ENCODE measurements at places on chromosomes 4 and X.

- DNase-seq: no peak
Measured at GRCh38 chr4:48739560-48740019, 40.5 kb downstream of the FRYL start.

- no peak for DNase-seq
Measured at GRCh38 chrX:32520789-32521188, 690.6 kb downstream of the DMD start.

DNA sequence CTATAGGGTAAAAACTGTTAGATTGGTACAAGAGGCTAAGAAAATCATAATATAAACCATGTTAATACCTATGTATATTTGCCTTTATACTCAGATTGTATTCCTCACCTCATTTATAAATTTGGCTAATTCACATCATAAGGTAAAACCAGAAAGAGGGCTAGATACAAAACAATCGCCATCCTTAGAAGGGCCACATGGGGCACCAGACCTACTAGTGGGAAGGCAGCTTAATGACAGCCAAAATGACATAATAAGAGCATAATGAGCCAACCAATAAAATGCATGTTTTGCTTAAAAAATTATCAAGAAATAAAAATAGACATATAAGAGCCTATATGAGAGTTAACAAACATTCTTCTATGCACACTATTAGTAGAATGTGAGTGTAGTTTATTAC, 107.3 kb upstream of the PRDX4 start:
- no peak for DNase-seq

GRCh38 chrX:42809569-42809968, 31.6 kb upstream of the PPP1R2C start:
- DNase-seq: no peak

DNA sequence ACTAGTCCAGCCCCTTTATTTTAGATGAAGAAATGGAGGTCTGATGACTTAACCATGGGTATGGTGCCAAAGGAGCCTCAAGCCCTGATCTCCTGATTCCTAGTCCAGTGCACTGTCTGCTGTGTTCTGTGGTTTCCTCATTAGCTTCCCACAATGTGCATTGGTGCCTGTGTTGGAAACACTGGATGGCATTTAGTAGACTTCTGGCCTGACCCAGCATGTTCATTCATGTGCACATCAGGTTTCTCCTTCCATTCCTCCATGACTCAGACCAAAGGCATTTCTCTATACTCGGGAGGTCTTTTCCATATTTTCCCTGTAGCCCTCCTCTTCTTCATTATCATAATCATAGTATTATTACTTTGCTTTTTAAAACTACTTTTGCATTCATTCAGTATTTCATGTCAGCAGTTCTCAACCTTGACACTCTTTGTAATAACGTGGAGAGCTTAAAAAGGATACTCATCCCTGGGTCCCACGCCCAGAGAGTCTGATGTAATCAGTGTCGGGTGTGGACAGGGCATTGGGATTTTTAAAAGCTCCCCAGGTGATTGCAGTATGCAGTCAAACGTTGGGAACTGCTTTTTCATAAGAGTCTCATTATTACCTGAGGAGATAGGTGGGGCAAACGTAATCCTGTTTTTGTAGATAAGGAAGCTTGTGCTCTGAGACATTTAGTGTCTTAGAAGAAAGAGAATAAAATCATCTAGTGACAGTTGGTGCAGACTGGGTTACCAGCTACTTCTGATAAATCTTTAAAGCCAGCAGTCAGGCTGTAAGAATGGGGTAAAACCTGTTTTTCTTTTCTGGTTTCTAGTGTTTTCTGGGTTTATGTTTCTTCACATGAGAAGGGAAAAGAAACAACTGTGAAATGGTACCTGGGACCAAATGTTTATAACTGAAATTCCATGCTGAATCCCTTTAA, 40.9 kb upstream of the XK start:
- no peak for DNase-seq

DNA sequence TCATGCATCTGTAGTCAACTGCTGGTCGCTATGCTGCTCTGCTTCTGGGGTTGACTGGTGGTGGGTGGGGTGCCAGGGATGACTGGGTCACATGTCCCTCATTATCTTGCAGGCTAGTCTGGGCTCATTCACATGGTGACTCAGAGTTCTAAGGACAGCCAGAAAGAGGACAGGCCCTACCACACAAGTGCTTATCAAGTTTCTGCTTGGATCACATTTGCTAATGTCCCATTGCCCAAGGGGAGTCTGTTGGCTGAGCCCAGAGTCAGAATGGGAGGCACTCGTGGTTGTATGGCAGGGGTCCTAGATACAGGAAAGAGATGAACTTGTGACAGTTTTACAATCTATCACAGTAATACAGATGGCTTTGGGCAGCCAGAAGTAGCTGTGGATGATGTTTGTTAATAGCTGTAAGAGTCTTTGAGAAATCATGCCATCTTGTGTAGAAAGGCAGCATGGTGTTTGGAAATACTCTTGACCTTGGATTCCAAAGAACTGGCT, 221.3 kb downstream of the GPAT3 start:
- DNase-seq: no peak

GRCh38 chr4:148503681-148504080, 61.5 kb upstream of the NR3C2 start:
- no peak for DNase-seq

- DNase-seq: no peak
Measured at GRCh38 chr4:154304679-154305078, 186.9 kb downstream of the DCHS2 start.

DNA sequence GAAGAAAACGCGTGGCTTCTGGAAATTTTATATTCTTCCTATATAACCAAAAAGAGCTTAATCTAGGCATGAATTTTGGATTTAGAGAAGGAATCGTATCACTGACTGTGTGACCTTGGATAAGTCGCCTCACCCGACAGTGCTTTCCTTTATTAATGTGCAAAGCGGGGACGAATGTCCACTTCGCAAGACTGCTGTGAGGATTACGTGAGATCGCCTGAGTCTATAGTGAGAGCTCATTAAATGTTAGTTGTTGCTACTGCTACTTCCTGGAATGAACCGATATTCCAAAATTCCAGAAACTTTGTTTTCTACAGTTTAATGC, 448 bp upstream of the TBC1D8B start:
- DNase-seq: no peak

DNA sequence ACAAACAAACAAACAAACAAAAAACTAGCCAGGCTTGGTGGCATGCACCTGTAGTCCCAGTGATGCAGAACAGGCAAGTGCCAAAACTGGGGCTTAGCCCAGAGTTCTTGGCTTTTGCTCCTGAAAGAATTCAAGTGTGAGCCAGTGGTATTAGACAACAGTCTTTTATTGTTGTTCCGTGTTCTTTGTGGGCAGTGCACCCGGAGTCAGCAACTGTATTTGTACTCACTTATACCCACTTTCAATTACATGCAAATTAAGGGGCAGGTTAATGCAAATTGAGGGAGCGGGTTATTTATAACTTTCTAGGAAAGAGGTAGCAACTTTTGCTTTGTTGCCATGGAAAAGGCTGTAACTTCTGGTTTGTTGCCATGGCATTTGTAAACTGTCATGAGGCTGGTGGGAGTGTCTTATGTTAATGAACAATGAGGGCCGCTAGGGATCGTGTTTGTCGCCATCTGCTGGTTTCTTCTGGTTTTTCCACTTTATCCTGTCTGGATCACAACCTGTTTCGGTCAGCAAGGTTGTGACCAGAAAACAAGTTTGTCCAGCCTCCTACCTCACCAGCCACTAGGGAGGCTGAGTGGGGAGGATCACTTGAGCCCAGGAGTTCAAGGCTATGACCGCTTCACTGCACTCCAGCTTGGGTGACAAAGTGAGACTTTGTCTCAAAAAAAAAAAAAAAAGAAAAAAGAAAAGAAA, 88.8 kb upstream of the ESX1 start:
- no peak for DNase-seq

GRCh38 chrX:76987381-76987780, 459.8 kb upstream of the FGF16 start:
- no peak for DNase-seq

DNA sequence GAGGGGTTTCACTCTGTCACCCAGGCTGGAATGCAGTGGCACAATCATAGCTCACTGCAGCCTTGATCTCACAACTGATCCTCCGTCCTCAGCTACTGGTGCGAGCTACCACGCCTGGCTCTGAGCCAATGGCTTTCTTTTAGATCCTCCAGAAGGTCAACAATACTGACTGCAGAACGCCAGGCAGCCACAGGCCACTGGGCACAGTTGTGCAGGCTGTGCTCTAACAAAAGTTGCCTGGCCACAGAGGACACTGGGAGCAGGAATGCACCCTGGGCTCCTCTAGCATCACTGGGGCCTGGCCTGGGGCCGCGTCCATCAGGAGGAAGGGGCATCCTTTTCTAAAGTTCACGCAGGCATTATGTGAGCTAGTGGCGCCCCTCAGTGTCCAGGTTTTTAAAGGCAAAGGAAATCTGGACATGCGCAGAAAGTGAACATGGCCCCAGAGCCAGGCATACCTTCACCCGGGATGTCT, 14.9 kb upstream of the PORCN start:
- no peak for DNase-seq

DNA sequence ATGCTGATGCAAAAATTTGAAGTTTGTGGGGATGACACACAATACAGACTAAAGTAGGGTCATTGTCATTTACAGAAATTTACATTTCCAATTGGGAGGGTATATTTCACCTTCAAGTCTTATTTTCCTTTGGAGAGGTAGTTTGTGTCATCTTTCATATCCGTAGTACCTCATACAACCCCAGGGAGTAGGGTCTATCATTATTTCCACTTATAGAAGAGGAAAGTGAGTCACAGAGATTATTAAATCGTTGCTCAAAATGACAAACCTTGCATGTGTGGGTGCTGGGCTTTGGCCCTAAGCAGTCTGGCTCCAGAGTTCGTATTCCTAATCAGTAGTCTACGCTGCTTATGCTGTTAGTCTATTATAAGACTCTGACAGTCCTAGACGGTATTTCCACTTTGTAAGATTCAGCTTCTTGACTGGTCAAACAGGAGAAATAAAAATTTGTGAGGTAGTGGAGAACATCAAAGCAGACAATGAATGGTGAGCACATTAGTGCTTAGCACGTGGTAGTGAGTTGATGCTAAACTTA, 516.5 kb downstream of the PCDH7 start:
- DNase-seq: no peak

DNA sequence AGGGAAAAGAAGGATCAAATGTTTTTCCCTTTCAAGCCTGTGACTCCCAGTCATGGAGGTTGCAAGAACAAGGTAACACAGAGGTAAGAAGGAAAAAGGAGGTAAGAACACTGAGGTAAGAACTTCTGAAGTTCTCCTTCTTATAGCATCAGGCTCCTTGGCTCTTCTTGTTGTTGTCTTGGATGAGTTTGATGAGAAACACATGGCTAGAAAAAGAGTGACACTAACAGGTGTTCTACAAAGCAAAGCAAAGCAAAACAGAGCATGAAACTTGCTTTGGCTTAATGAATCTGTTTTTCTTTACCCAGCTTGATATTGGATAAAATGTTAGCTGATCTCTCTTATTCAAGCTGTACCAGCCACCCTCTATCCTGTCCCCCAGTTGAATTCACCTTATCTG, 231.2 kb upstream of the F9 start:
- no peak for DNase-seq

DNA sequence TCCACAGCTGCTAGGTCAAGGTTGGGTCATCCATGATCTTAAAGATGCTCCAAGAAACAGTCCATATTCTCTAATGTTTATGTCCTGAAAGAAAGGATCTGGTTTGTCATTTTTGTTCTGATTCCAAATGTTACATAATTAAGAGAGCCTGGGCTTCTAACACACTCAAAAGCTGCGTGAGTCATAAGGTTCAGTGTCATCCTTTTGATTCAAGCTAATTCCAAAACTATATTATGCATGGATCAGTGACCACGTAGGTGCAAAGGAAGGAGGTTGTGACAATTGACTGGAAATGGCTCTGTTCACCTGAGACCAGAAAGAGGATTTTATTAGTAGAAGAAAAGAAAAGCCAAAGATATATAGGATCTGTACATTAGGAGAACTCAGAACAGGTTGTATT, 268.7 kb upstream of the GK2 start:
- no peak for DNase-seq

GRCh38 chrX:64202808-64203325, 2.6 kb downstream of the AMER1 start:
- no peak for DNase-seq

GRCh38 chrX:69489625-69490024, 14.5 kb upstream of the NALF2 start:
- no peak for DNase-seq

DNA sequence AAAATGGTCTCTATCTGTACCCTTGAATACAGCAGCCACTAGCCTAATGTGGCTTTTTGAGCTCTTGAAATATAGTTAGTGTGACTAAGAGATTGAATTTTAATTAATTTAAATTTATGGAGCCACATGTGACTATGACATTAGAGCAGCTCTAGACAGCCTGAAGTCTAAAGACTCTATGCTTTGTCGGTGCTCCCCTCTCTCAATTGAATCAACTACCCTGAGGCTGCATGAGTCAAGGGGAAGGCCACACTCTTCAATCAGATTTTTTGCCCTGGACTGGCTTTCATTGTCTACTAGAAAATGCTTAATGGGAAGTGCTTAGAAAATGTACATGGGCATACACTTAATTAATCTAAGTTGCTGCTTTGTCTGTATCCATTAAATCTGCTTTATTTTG, 11.7 kb downstream of the TLR7 start:
- no peak for DNase-seq

DNA sequence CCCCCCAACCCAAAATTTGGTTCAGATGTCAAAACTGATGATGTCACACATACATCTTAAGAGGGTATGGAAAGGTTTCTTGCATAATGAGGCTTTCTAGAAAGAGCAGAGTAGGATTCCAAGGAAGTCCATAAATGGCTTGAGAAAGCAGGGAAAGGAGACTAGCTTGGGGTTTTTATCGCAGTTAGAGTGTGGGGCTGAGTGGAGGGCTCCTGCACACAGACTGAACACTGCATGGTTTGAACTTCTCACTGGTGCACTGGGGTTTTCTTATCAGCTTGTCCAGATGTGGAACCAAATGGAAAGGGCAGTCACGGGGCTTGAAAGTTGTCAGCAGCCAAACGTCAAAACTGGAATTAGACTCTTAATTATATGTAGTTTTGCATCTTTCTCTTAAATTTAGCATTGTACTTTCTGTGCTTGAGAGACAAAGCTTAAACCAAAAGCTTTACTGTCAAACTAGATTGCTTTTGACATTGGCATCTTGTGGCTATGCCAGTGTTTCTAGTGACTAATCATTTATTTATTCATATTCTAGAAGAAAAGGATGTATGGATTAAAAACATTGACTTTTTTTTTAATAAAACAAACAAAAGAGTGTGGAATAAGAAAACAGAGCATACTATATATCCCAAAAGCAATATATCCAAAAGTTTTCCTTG, 78.3 kb upstream of the STIM2 start:
- no peak for DNase-seq
